CD4-positive, alpha-beta T cell treated with Interleukin-21 for 1 hour (primary cell): ENCODE measurements at places on chromosomes 16 and 17.

DNA sequence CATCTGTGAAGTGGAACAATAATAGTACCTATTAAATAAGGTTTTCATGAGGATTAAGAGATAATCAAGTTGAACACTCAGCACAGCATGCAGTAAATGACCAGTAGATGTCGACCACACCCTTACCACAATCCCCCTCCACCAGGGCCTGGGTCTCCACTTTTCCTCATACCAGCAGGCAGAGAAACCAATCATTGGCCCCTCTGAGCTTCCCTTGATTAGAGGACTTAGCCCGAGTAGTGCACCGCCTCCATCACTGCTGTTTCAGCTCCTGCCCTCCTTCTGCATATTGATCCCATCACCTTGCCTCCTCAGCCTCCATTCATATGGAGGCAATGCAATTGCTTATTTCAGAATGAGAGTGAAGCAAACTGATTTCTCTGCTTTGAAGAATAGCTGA lies 96.5 kb upstream of the CDH11 start:
- no peak for DNase-seq

GRCh38 chr17:10135539-10136257 lies 62.7 kb downstream of the GAS7 start:
- no peak for DNase-seq

- DNase-seq, result no peak
Observed at GRCh38 chr16:1537138-1537577, 3.7 kb downstream of the TMEM204 start.

- DNase-seq, result no peak
Observed at GRCh38 chr16:19678804-19679203, 39.2 kb downstream of the KNOP1 start.

GRCh38 chr16:77596261-77596660 lies 126.1 kb upstream of the NUDT7 start:
- no peak for DNase-seq

DNA sequence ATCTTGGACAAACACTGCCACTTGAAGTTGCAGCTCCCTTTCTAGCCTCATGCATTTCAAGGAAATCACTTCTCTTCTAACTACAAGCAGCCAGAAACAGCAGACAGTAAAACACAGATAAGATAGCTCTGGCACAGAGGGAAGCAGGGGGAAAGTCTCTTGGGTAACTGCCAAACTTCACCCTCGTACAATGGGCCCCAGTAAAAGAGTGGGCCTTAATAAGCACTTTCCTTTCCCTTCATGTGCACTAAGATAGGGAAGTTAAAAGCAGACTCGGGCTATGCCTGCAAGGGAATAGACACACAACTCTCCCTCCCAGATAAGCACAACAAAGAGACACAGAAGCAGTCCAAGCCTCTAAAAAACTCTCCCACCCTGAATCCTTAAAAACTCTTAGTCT lies 4.2 kb upstream of the KRTAP4-5 start:
- no peak for DNase-seq

- no peak for DNase-seq
Observed at GRCh38 chr17:79774561-79774975, 3.4 kb upstream of the CBX2 start.

- DNase-seq, result no peak
Observed at GRCh38 chr17:30532871-30533270, 55.7 kb downstream of the GOSR1 start.

DNA sequence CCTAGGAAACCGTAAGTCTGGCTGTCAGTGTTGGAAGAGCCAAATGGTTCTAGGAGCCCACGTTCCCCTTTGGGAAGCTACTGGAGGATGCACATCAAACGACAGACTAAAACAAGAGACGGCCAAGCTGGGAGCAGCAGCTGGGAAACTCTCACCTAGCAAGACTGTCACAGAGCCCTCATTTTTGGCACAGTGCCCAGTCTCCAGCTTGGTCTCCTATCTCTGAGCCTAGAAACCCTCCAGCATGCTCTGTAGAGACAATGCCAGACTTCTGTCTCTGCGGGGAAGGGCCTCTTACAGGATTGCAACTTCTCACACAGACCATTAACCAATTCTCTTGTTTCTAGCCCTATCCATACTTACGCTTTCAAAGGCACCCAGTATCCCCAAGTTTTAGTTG lies 23.5 kb downstream of the GTF3C1 start:
- DNase-seq, result no peak

DNA sequence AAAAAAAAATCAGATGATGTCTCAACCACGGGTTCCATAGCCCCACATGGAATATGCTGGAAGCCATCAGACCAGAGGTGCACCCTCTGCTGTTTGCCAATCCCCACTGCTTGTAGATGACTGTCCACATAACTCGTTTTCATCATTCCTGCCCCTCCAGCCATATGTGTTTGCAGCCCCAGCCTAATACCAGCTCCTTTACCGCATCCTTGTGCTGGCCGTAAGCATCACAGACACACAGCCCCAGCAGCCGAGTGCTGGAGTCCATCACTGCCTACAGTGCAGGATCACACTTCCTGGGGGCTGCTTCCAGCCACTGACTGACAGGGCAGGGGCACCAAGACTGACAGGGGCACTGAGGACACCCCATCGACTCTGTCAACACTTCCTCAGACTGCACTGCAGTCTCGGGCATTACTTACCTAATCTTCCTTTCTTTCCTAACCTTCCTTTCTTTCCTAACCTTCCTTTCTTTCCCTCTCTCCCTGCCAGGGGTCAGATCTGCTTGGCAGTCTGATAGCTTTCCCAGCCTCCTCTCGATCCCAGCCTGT lies 5.0 kb downstream of the RCVRN start:
- no peak for DNase-seq

DNA sequence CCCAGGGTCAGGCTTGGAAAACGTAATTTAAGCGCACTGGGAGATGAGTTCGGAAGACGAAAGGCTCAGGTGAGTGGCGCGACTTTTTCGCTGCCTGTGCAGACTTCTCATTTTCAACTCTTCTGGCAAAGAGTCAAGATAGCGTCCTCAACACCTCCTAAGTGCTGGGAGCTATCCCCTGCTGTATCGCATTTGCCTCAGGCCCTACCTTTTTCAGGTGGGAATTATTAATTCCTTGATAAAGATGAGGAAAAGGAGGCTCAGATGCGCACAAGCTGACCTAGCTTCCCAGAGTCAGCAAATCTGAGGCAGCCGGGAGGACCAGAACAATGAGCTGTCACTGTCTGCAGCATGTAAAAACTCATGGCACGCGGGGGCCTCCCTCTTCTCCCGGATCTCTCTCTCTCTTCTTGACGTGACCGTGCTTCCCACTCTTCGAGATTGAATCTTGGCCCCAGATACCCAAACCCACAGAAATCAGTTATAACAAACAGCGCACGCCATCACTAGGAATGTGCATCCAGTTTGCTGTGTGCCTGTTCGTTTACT lies 512 bp upstream of the ADAMTS18 start:
- DNase-seq, result no peak

DNA sequence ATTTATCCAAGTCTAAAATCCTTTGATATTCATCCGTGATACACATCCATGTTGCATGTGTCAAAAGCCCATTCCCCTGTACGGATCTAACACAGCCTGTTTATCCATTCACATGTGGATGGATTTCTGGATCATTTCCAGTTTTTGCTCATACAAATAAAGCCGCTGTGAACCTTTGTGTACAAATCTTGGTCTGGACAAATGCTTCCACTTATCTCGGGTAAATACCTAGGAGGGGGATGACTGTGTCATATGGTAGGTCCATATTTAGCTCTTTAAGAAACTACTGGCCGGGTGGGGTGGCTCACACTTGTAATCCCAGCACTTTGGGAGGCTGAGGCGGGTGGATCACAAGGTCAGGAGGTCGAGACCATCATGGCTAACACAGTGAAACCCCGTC lies 6.3 kb upstream of the TBCD start:
- DNase-seq, result no peak

- no peak for DNase-seq
Observed at GRCh38 chr17:19713462-19713861, 2.9 kb downstream of the SLC47A2 start.

DNA sequence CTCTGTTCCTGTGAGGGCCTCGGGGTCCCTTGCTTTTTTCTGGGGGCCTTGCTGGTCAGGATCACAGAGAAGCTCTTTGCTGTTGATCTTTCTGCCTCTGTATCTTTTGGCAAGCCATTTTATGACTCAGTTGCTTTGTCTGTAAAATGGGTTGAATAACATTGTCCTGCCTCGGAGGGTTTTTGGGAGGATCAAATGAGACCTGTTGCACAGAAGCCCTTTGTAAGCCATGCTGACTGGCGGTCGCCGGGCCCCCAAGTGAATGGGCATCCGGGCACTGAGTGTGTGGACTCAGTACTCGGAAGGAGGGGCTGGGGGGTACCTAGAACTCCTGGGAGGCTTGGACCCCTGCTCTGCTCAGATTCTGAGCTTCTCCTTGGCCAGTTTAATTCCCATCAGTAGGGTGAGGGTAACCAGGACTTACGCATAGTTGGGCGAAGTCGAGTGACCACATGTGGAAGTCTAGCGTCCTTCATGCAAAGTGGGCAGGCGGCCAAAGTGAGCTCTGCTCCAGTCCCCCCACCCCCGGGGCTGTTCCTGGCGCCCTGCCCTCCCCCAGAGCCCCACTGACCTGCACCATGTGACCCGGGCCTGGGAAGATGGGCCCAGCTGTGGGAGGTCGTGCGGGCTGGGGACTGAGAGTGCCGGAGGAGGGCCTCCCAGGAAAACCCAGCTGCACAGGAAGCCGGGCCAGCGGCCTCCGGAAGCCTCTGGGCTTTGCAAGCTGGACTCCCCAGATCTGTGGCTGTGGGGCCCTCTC lies 284.0 kb downstream of the SEC14L1 start:
- no peak for DNase-seq

- DNase-seq, result no peak
Observed at GRCh38 chr17:57422574-57423164, 166.3 kb downstream of the MSI2 start.

DNA sequence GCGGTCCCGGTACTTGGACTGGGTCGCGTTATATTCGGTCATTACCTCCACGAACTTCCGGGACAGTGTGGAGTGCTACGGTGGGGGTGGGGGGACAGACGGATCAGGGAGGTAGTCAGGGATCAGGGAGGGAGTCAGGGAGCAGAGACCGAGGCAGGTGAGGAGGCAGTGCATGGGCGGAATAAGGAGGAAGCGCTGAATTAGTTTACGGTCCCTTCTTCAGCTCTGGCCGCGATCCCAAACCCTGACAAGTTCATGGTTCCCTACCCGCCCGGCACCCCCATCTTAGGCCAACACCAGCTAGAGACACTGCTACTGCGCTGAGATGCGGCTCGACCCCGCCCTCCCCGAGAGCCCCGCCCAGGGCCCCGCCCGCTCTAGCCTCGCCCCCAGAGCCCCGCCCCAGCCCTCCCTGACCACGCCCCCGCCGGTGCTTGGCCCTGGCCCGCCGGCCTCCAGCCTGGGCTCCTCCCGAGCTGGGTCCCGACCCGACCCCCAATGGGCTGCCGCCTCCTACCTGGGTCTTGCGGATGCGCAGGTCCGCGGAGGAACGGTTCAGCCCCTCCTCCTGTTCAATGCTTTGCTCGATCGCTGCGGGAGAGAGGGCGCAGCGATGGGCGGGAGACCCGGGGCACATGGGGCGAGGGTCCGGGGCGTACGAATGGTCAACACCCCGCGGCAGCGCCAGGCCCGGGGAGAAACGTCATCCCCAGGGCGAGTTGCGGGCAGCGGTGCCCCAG lies 12.1 kb downstream of the HSD3B7 start:
- peak; percentile 84 for DNase-seq

DNA sequence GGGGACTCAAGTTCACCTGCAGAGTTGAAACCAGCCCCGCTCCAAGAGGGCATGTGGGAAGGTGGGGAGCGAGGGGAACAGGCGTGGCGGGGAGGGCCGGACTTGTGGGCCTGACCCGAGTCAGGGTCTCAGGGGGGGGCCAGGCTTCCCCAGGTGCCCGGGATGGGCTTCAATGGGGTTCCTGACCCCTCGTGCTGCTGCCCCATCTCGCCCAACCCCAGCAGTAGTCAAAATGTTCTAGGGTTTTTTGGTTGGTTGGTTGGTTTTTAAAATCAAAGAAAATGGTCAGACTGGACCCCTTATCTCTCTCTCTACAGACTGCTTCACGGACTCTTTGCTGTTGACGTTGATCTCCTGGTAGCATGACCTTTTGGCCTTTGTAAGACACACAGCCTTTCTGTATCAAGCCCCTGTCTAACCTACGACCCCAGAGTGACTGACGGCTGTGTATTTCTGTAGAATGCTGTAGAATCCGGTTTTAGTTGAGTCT lies 69.5 kb downstream of the AMFR start:
- no peak for DNase-seq

GRCh38 chr17:28843816-28844148 lies 1.2 kb upstream of the FAM222B start:
- no peak for DNase-seq

GRCh38 chr17:61490540-61490975 lies 38.3 kb downstream of the TBX4 start:
- DNase-seq, result no peak

- no peak for DNase-seq
Observed at GRCh38 chr16:69544088-69544487, 21.7 kb upstream of the NFAT5 start.

GRCh38 chr17:2120586-2121335 lies 65.9 kb downstream of the HIC1 start:
- DNase-seq, result no peak

- no peak for DNase-seq
Observed at GRCh38 chr16:86099326-86099725, 200.4 kb downstream of the IRF8 start.

DNA sequence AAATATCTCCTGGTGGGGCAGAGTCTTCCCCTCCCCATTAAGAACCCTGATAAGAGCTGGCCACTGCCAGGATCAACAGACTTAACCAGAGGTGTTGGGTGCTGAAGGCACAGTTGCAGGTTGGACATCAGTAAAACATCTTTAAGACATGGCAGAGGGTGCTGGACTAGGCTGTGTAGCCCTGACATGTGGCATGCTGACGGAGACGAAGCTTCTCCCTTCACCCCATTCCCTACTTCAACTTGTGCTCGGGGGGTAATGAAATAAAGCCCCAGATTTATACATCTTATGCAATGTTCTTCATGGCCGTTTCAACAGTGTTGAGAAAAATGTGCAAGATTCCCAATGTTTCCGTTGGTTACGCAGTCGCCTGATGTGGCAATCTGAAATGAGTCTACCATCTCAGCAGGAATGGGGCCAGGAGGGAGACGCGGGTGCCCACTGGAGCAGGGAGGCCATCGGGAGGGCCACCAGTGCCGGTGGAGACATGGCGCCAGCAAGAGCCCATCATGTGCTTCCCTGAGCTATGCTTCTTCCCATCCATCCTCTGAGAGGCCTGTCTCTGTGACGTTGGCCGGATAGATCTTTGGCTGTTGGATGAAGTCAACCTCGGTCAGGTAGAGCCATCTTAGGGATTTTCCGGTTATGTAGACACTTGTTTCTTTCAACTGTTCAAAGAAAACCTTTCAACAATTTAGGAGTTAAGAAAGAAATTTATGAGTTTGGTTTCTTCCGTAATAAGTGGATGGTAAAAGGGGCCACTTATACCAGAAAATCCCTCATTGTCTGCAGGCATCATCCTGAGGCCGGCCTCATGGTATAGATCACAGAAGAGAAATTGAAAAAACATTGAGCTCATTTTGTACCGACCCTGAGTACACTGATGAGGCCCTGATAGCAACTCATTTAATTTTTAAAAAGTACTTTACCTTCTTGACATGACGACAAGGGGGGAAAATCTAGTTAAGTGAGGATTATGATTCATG lies 6.4 kb downstream of the IRF8 start:
- no peak for DNase-seq

GRCh38 chr17:78151514-78152008 lies 5.4 kb downstream of the C17orf99 start:
- no peak for DNase-seq

GRCh38 chr17:4142107-4142900 lies 526 bp downstream of the ZZEF1 start:
- DNase-seq, result peak; percentile 45
